Activated T-helper 1 cell treated with anti-CD3 and anti-CD28 coated beads, Interleukin-12 subunit alpha, Interleukin-12 subunit beta, Interleukin-2, Interleukin-4 antibody, amounts not matched to agents 30 ng/mL and 10 ng/mL and 1 ng/mL, durations not matched to agents 14 hours and 24 hours and 36 hours (primary cell): ENCODE measurements at places on chromosomes 7 and 10.

- DNase-seq, result no peak
Measured at GRCh38 chr7:140640060-140640637, 464 bp downstream of the DENND2A start.

DNA sequence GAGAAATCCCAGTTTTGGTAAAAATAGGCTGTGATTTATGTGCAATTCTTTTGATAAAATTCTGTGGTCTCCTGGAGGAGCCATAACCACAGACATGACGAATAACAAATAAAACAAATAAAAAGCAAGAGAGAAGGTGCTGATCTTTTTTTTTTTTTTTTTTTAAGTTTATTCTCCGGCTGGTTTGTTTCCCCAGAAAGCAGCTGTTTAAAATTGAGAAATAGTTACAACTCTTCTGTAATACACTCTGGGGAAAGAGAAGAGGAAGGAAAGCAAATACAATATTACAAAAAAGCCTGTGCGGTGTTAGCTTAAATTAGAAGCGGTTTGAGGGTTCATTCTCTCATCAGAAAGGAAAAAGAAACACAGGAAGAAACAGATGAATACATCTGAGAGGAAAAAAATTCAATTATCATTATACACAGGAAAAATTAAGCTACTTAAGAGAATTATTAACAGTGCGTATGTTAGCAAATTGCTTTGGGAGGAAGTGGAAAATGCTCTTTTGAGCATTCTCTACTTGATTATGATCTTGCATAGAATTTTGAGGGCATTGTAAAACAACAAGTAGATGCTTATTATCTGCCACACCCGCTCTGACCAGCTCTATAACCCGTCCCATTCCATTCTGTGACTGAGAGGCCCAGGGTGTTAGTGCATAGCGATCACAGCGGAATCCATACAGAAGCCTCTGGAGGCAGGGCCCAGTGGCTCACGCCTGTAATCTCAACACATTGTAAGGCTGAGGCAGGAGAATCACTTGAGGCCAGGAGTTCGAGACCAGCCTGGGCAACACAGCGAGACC lies 40.6 kb upstream of the WAC start:
- DNase-seq, result no peak

- no peak for DNase-seq
Measured at GRCh38 chr7:155985518-155986250, 173.4 kb upstream of the SHH start.

GRCh38 chr10:128588402-128588801 lies 462.2 kb upstream of the MKI67 start:
- no peak for DNase-seq

GRCh38 chr7:47351233-47352154 lies 230.4 kb downstream of the TNS3 start:
- no peak for DNase-seq

GRCh38 chr10:89153116-89153515 lies 54.0 kb downstream of the CH25H start:
- DNase-seq, result no peak

DNA sequence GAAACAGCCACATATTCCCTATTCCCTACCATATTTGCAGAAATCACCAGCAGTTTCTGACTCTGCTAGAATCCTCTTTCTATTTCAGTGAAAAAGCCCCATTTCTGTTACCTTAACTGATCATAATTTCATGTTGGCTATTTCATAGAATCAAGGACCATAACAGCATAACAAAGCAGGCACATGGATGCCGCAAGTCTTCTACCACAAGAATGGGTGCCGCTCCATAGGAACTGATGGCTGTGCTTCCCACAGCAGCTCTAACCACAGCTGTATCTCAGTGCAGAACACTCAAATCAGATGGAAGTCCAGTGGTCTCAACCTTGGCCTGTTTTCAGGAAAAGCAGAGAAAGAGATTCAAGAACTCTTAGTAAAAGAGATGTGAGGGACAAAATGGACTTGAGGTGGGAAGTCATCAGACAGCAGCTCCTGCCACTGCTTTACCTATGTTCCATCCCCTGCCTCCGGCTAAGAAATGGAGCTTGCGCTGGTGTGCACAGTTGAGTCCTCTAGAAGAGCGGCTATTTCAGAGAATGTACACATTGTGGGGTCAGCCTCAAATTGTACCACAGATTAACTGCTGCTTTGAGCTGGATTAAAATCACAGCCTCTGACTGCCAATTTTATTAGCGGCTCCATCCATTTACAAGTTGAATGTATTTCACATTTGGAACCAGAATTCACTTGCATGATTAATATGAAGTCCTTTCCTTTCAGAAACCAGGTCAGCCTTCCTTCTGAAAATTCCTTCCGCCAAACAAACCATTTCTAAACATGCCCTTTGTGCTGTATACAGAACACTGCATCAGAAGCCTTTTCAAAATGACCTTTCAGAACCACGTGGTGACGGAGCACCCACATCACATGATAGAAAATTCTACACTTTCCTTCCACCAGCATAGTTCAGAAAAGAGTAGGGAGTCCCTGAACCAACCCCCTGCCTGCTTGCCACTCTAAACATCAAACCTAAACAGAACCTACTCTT lies 7.7 kb downstream of the PTPRN2 start:
- no peak for DNase-seq

GRCh38 chr7:35701287-35701900 lies 6.5 kb upstream of the HERPUD2 start:
- no peak for DNase-seq

GRCh38 chr10:78972160-78972946 lies 96.4 kb upstream of the ZMIZ1 start:
- no peak for DNase-seq

GRCh38 chr7:129875745-129876411 lies 76.9 kb downstream of the UBE2H start:
- DNase-seq, result no peak

DNA sequence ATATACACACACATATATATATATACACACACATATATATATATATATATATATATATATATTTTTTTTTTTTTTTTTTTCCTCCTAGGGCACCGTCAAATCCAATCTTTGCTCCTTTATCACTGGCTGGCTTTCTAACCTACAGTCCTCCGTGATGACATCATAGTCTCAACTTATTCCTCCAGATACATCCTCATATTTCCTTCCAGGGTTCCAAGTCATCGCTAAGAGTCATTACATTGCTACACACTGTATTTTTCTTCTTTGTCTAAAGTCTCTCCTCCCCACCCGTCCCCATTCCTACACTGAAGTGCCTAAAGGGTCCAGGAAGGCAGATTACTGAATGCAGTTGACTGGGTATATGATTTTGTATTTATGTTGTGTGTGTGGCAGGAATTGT lies 1.1 kb upstream of the FAM200A start:
- no peak for DNase-seq

DNA sequence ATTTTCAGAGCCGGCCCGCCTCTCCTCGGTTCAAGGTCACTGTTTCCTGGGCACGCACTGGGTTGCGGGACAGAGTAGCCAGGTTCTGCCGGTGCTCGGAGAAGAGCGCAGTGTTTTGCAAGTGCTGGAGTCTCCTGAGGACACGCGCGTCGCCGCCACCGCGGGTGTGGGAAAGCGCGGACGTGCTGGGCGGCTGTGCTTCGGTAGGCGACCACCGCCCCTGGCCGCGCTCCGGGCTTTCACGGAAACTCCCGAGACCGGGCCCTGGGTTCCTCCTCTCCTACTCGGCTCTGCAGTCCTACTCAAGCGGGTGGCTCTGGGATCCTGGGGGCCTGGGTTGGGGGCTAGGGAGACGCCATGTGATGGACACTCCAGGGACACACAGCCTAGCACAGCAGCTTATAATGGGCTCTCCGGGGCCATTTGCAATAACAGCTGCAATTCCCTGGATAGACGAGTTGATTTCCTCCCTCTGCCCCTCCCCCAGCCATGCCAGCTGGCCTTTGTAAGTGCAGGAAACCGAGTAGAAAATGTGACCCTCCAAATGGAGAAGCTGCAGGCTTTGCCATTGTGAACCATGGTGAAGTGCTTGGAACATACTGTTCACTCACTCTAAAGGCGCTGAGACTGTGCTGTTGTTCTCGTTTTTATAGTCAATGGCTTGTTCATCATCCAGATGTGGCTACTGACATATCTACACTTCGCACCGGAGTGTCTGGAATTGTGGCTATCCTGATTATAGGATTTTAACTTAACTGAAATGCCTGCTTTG lies 2.1 kb downstream of the FRAT1 start:
- no peak for DNase-seq

DNA sequence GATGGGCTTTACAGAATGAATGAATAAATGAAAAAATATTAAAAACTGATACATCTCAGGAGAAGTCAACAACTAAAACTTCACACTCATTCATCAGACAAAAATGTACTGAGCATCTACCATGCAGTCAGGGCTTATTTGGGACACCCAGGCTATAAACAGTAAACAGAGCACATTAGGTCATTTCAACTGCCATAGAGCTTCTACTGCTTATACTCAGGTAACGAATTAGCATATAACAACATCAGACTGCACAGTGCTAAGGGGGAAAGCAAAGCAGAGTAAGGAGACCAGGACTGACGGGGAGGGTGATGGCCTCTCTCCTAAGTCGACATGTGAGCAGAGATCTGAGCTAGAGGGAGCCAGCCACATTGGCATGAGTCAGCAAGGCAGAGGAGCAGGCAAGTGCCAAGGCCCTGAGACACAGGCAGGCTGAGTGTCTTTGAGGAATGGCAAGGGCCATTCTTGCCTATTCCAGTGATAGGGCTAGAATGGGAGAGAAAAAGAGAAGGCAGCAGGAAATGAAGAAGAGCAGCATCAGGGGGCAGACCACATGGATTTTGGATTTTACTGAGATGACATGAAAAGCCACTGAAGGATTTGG lies 528.9 kb downstream of the PARD3 start:
- no peak for DNase-seq

DNA sequence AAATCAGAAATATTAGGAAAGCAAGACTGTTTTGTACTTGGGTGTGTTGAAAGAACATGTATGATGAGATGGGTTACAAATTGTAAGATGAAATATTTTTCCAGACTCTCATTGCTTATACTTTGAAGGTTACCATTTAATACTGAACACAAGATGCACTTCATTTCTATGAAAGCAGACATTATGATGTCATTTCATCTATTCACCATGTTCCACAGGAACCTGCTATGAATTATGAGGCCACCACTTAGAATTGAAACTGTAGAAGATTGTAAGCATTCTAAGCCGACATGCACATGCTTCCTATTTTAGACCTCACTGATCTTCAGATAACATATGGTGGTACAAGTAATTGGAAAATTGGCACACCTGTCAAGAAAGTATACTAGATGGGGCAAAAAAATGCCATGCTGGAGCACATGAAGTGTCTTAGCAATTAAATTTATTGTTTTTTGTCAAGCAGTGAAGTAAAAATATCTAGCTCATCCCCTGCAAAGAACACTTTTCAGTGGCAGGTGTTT lies 195.0 kb downstream of the PHF14 start:
- no peak for DNase-seq

DNA sequence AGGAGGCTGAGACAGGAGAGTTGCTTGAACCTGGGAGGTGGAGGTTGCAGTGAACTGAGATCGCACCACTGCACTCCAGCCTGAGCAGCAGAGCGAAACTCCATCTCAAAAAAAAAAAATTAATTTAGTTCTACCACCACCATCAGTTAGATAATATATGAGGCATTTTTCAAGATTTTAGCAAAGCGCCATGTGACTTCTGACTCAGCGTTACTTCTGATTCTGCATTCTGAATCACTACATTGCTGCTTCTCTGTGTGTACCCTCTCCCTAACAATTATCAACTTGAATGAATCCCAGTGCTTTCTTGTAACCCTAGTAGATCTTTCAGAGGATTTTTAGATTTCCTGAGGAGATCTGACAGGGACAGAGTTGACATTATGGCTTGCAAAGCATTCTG lies 176.8 kb upstream of the SORCS1 start:
- no peak for DNase-seq

GRCh38 chr10:120347644-120348043 lies 109.4 kb upstream of the PLPP4 start:
- DNase-seq, result no peak

GRCh38 chr7:75980430-75981202 lies 13.8 kb downstream of the TMEM120A start:
- no peak for DNase-seq

DNA sequence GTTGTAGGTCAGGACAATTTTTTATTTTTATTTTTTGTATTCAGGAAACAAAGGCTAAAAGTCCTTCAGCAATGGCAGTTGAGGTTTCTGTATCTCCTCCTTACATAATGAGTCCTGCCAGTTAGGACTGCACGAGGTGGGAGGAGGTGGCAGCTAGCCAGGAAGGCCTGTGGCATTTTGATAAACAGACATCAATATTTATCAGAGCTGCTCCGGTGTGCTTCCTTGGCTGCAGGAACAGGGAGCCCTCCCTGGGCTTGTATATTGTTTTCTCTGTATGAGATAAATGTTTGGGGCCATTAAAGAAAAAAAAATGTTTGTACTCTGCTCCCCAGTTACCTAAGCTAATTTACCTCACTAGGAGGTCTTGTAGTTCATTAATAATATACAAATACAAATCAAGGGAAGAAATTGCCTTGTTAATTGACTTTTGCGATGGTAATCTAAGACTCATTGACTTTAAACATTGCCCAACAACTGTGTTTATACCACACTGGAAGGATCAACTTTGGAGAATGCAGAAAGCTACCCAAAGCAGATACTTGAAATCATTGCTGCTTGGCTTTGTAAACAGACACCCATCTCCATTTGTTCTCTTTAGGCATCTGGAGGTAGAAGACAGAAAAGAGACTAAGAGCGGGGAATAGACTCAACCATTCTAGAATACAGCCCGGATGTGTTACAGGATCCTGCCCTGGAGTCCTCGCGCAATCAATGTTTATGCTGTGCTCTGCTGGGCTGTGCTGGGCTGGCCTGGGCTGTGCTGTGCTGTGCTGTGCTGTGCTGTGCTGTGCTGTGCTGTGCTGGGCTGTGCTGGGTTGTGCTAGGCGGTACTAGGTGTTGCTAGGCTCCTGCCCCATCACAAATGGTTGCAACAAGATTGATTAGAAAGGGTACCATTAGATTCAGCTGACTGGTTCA lies 36.5 kb upstream of the PDZD8 start:
- no peak for DNase-seq

GRCh38 chr10:31390804-31391203 lies 71.8 kb downstream of the ZEB1 start:
- no peak for DNase-seq

DNA sequence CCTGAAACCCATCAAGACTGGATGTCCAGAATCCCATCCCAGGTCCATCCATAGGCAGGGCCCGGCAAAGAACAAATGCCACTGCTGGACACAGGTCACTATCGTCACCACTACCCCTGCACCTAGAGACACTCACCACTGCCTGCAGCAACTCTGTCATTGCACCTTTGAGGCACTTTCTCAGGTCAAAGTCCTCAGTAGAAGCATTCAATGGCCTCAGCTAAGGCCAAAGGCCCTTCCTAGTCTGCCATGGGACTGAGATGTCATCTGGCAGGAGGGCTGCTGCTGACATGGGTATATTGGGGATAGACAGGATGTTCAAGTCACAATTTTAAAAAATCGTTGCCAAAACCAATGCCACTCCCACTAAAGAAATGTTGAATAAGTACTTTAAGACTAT lies 58.7 kb downstream of the GPAM start:
- DNase-seq, result no peak

GRCh38 chr7:26197153-26198115 lies 3.1 kb downstream of the HNRNPA2B1 start:
- DNase-seq, result no peak
